ENCODE measurements at places on chromosomes 6 and 20.

GRCh38 chr6:106066989-106067388 is 19.1 kb upstream of the PRDM1 start:
- no peak for DNase-seq

DNA sequence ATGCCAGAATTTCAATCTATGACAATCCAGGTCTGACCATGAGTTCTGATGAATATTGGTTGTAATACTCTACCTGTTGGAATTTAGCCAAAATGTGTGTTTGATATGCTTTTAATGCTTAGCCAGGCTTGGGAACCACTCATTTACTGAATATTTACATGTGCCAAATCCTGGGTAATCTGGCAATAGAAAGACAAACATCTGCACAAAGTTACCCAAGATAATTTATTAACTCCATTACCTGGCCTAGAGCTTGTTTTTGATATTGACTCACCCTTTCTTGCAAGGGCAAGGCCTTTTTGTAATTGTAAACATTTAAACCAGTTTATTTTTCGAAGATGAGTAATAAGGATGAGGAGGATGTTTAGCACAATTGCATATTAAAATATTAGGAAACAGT is 13.5 kb upstream of the CD2AP start:
- DNase-seq = no peak

GRCh38 chr20:3909952-3910366 is 20.8 kb downstream of the PANK2 start:
- DNase-seq = no peak

DNA sequence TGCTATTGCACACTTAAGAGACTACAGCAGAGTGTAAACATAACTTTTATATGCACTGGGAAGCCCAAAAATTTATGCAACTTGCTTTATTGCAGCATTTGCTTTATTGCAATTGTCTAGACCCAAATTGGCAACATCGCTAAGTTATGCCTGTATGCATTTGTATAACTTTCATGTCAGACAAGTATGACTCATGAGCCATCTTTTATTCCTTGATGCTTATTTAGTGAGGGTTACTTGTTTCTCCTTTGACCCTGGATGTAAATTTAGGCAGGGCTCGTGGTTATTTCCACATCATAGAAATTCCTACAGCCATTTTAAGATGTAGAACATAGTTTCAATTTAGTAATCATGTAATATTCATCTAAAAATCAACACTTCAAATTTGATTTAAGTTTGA is 130.3 kb upstream of the LY86 start:
- no peak for DNase-seq

DNA sequence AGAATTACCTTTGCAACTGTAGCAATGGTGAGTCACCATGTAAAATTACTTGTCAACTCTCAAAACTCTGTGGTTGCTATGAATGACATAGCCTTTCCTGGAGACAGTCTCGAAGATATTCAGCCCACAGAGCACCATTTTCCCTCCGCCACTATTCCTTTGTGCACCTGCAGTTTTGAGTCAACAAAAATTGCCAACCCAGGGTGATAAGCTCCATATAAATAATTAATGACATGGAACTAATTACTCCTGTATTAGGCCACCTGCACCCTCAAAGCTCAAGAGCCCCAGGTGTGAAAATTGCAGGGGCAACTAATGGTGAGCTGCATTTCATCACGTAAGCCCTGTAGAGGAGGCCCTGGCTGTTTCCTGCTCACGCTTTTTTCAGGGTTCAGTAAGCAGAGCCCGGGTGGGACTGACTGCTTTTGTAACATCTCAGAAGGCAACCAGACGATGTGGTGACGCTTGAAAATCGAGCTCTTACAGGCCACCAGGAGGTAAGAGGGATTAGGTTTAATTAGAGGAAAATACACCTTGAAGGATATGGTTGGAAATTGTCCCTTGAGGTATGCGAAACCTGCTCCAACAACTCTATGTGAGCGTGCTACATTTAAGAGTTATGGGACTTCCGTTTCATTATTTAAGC is 70.8 kb downstream of the BMP2 start:
- DNase-seq = no peak

- no peak for DNase-seq
Observed at GRCh38 chr6:142325111-142325510, 23.3 kb downstream of the ADGRG6 start.

- no peak for DNase-seq
Observed at GRCh38 chr20:17940224-17940971, 28.2 kb downstream of the SNX5 start.

DNA sequence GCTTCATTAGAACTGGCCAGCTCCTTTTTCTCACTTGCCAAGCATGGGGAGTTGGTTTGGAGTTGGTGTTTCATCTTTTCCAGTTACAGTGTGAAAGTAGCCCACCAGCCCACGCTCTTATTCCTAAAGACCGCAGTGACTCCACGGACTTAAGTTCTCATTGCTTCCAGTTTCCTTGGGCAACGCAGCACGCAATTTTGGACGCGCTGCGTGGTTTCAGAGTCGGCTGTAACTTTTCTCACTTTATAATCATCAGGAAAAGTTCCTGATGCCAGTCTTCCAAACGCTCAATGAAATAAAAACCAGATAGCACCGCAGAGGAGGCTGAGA is 381 bp upstream of the PEX7 start:
- no peak for DNase-seq

DNA sequence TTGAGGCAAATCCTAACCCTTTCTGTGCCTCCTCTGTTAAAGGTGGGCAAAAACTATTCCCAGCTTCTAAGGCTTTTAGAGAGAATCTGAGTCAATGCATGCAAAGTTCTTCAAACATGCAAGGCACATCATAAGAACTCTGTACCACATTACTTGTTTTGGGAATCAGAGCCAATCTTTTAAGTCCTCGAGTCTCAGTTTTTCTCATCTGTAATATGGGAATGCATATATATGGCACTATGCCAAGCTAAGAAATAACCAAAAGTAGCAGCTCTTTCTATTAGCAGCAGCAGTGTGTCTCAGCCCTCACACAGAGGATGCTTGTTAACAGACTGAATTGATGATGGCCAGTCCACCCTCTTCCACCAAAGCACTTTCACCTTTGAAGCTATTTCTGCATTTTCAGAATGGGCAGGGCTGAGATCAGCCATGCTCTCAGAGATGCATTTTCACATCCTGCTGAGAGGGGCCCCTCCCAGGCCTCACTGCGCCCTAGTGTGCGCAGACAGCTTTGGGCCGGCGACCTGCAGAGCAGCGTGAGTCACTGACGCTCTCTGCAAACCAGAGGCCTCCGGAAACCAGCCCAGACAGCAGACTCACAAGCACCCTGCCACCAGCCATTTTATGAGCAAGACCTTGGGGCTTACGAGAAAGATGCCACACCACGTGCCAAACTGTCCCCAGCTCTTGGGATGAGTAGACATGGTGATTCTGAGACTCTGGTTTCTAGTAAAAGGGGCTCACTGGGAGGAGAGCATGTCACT is 138.0 kb downstream of the NFATC2 start:
- DNase-seq = no peak
